ENCODE measurements at places on chromosomes 2 and 18. TPM values are rescaled to one million over a fixed set of nuclear protein-coding genes. Genes with fewer than 3 reads are reported as not detected.

DNA sequence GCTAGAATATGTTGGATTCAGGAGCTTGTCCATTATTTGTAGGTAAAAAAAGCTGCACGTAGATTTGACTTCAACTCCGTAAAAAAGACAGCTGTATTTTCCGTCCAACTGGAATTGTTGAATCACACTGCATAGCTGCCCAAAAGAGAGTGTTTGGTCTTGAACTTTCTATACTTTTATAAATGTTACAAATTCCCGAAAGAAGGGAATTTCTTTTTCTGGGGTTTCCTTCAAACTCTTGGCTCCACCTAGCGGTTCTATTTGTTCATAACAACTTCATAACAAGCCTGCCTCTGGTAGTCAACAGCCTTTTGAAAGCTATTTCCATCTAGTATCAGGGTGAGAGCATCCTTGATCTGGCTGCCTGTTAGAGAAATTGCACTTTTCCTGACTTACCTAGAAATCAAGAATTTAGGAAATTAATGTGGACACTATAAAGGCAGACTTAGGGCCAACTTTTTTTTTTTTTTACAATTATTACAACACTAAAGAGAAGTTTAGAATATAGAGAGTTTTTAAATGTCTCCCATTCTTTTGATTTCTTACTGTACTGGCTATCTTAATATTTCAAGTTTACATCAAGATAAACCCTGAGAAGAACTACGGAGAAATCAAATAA is 48.1 kb downstream of the TMEM185B start:
- no peak for DNase-seq

GRCh38 chr2:84441505-84441904 is 17.6 kb downstream of the SUCLG1 start:
- no peak for DNase-seq

GRCh38 chr18:45059695-45060094 is 379.0 kb downstream of the SETBP1 start:
- DNase-seq, result no peak

The MC5R gene
- total RNA-seq, result not detected

The G6PC2 gene
- not detected for total RNA-seq

DNA sequence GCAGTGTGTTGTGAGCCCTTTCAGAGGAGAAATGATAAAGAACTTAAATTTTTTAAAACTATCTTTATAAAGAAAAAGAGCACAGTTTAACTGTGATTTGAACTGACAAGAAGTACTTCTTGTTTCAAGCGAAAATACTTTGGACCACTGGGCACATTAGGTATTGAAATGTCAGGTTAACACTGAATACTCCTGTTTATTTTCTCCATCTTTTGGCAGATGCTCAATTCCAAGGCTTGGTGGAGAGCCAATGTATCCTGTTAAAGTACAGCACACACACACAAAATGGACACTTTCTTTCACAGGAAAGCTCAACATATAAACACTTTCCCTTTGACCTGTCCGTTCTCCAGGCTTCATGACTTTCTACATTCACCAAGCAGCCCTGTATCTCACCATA is 32.6 kb upstream of the SP3 start:
- no peak for DNase-seq

DNA sequence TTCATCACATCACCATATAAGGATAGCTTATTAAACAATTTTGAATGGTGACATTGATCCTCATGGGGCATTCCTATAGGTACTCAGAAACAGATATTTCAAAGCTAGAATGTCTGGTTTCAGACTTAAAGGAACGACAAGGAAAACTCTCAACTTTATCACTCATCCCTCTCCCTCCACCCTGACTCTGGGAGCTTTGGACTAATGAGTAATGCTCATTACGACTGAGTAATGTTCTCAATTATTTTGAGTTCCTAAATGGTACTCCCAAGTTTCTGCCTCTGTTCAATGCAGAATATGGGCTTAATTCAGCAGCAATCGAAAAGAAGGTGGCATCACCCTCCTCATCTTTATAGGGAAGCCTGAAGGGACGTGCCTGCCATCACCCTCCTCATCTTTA is 43.4 kb downstream of the RFX8 start:
- no peak for DNase-seq

DNA sequence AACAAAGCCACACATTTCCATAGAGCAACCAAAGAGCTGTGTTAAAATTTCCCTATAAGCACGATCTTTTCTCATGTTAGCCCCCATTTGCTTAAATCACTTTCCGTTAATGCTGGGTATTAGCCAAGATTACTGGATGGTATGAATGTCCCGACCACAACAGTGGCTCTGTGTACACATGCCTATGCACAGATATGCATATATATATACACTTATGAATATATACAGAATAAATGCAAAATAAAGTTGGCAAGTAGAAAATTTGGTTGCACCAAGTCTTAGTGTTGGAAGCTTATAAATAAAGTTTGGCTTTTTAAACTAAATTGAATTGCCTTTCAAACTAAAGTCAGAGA is 265.9 kb upstream of the ETAA1 start:
- no peak for DNase-seq

DNA sequence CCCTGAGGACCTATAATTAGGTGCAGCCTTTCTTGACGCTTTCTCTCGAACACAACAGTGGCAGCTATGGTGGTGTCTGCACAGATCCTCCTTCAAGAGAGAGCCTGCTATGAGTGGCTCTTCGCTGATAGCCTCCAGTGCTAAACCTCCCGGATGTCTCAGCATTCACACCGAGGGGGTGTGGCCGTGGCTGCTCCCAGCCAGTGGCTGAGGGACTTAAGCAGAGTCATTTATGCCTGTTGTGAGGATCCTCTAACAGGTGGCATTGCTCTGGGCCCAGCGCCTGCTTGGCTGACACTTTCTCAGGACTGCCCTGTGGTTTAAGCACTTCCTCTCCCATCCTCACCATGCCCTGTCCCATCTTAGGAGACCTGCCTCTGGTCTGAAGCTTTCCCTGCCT is 592.0 kb upstream of the LRRTM1 start:
- DNase-seq, result no peak

- DNase-seq, result no peak
Observed at GRCh38 chr2:24743924-24744323, 49.3 kb downstream of the PTRHD1 start.

GRCh38 chr18:44723411-44723810 is 42.7 kb downstream of the SETBP1 start:
- DNase-seq, result no peak

DNA sequence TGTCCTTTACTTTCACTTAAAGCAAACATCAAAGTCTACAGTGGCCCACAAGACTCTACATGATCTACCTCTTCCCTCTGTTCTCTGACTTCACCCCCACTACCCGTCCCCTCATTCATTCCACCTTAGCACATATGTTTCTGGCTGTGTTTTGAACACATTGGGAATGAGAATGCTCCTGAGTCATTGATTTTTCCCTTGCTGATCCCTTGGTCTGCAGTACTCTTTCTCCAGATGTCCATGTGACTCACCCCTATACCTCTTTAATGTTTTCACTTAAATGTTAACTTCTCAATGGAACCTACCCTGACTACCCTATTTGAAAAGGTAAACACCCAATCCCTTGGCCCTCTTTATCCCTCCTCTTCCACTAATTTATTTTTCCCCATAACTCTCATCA is 30.7 kb upstream of the FRZB start:
- no peak for DNase-seq

DNA sequence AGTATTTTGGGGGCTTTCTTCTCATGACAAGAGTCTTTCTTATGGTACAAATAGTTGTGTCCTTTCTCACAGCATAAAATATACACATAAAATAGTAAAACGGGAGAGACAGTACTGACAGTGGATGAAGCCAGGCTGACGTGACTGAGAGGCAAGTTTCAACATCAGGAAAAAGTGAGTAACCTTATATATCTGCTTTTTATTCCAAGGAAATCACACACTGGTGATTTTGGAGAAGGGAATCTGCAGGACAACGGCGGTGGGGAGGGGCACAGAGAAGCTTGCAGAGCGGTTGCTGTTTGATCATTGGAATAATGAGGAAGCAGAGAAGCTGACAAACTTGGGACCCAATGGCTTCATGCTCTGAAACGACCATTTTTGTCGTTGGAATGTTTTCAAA is 130.6 kb upstream of the ZNF236 start:
- DNase-seq, result no peak

DNA sequence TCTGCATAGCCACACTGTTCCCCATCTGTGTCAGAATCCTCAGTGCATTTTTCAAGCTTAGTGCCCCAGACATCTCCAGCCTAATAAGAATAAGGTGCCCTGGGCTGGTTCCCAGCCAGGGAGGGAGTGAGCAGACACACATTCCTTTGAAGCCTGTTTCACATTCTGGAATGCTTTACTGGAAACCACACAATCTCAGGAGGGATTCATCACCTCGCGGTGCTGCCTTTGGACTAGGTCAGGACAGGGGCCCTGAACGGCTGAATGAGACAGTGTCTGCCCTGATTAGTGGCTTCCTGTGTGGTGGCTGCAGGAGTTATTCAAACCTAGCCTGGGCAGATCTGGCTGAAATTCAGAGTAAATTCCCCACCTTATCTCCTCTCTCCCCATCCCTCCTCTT is 108.0 kb upstream of the LDAH start:
- DNase-seq, result no peak

GRCh38 chr2:27830656-27831055 is 59.1 kb downstream of the MRPL33 start:
- DNase-seq, result no peak
